ENCODE measurements at places on chromosomes 11 and 22.

GRCh38 chr11:21631991-21632390 lies 560.9 kb upstream of the ANO5 start:
- DNase-seq = no peak

DNA sequence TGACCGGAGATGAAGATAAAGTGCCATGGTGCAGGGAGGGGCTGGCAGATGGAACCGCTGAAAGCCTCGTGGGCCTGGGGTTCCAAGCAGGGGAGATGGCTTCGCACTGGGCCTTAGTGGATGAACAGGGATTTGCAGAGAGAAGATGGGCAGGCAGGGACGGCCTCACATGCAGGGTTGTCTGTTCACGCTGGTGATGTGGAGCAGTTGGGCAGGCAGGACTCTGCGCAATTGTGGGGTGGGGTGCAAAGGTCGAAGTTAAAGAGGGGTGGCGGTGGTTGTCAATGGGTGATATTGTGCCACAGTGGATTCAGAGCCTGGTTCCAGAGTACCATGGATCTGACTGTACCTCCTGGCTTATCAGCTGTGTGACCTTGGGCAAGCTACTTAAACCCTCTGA lies 7.9 kb downstream of the MB start:
- no peak for DNase-seq

GRCh38 chr11:113505046-113505445 lies 29.8 kb upstream of the DRD2 start:
- no peak for DNase-seq

DNA sequence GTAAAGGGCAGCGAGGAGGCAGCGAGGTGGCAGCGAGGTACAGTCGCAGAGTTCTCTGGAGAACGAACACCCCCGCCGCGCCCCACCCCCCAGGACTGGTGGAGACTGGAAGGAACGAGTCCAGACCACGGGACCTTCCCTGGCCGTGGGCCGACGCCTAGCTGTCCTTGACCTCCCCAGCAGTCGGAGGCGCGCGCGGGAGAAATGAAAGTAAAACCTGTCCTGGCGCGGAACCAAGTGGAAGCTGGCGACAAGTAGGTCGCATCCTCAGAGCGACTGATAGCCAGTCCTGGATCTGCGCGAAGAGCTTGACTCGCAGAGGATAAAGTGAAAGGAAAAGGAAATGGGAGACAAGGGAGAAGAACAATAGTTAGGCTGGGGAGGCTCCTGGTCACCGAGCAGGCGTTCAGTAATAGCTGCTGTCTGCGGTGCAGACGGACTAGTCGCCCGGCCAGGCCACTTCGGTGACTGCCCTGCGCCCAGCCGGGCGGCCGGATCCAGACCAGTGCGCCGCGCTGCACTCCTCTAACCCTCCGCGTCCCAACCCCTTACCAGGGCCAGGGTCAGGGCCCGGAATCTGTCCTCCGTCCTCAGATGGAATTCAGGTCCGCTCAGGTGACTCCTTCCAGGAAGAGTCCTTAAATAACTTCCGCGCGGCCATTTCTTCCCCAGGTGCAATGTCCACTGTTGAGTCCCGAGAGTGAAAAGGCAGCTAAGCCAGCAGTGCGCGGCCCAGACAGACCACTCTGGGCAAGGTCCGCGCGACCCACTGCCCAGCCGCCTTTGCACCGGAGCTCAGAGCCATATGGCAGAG lies 1.9 kb upstream of the ADM start:
- peak; percentile 67 for DNase-seq

DNA sequence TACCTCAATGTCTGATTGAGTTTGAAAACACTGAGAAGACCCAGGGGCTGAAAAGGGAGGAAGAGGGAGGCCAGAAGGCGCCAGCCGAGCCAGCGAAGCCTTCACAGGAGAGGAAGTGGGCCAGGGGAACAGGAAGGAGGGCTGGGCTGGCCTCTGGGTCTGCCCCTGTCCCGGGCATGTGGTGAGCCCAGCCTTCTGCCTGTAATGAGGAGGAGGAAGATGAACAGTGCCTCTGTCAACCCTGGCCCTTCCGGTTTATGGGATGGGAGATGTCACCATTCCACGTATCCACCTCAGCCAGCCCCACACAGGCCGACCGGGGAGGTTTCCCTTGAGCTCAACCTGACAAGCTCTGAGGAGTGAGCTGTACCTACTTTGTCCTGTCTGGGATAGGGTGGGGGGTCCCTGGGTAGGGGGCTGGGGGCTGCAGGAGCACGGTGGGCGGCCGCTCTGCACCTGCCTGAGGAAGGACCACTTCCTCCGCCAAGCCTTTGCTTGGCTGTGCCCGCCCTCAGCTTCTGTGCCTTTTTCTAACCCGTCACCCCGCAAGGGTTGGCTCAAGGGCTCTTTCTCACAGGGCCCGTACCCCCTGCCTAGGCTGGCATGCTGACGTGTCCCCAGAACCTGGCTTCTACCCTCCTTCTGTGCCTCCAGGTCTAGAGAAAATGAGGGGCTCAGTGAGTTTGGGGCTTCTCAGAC lies 2.0 kb downstream of the PARVG start:
- DNase-seq = no peak

DNA sequence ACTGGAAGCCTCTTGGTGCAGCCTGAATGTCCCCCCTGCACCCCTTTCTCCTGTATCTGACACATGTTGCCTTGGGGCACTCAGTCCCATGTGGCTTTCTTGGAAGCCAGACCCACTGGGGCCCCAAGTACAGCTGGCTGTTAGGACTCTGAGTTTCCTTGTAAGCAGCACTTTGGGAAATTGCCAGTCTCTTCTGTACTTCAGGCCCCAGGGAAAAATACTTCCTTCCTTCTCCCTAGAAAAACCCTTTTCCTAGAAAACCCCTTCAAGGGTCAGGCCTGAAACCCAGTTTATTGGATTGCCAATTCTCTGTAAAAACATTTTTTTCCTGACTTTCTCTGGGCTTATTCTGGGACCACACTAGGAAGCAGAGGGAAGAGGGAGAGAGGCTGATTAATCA lies 360.3 kb downstream of the TENM4 start:
- DNase-seq = no peak

Data from PC-3 (cell line).